ENCODE measurements at places on chromosomes 2 and 18.

DNA sequence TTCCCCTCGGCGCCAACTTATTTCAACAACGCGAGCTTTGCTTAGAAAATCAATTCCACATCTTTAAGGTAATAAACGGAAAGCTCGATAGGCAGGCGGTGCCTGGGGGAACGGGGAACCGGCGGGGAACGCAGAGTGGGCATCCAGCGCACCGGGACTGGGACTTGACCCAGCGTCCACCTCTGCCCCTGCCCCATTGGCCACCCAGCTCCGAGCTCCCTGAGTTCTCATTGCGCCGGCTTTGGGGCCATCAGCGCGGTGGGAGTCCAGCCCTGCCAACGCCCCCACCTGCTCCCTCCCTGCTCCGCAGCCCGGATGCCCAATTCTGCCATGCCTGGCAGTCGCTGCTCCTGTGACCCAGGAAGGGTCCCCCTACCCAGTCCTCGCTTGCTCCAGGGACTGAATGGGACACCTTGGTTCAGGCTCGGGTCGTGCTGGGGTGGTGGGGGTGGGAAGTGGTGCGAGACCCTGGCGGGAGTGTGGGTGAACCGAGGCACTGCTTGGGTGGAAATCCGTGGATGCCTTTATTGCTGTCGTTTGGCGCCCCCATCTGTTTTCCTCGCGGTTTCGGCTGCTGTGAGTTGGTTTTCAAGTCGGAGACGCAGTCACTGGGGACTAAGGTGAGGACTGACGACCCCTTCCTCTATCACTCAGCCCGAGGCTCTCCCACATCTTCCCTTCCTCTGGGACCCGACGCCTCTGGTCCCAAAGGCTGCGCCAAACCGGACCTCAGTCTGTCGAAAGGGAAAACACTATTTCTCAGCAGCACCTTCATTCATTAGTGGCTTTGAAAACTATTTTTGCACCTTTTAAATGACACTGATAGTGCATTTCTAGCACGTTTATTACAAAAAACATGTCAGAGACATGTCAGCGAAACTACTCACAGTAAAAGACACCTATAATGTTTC is 2.4 kb upstream of the EVX2 start:
- no peak for DNase-seq

GRCh38 chr2:129459200-129459876 is 520.1 kb upstream of the RAB6C start:
- no peak for DNase-seq

DNA sequence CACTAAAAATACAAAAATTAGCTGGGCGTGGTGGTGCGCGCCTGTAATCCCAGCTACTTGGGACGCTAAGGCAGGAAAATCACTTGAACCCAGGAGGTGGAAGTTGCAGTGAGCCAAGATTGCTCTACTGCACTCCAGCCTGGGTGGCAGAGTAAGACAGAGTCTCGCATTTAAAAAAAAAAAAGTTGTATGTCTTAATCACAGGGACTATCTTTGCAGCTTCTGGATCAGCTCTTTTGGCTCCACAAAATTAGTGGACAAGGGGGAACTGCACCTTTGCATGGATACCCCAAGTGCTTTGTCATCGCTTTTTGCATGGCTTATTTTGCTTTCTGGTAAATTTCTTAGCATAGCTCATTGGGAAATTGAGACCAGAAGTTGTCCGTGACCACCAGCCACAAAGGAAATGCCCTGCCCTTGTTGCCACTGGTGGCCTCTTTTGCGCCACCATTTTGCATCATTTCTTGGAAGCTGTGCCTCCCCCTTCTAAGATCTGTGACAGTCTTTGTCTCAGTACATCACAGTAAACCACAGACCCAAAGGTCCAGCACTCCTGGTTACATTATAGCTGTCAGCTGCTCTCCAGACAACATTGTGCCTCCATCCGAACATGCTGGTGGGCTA is 43.9 kb upstream of the PCBP1 start:
- peak; percentile 4 for DNase-seq

- DNase-seq = no peak
Measured at GRCh38 chr18:40984856-40985255, 970.2 kb upstream of the PIK3C3 start.

DNA sequence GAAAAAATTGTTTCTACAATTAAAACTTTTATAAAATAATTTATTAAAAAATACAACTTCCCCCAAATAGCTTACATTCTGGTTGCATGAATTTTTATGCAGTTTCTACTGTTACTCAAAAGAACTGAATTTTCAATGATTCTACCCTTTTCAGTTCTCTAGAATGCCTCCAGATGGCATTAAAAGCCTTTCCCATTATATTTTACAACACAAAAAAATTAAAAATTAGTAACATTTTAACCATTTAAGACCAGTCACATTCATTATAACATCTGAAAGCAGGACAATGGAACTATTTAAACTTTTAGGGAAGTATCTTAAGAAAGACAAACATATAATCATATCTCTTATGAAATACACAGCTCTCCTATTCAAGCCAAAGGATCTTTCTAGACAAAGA is 236.0 kb upstream of the REV1 start:
- DNase-seq = no peak

DNA sequence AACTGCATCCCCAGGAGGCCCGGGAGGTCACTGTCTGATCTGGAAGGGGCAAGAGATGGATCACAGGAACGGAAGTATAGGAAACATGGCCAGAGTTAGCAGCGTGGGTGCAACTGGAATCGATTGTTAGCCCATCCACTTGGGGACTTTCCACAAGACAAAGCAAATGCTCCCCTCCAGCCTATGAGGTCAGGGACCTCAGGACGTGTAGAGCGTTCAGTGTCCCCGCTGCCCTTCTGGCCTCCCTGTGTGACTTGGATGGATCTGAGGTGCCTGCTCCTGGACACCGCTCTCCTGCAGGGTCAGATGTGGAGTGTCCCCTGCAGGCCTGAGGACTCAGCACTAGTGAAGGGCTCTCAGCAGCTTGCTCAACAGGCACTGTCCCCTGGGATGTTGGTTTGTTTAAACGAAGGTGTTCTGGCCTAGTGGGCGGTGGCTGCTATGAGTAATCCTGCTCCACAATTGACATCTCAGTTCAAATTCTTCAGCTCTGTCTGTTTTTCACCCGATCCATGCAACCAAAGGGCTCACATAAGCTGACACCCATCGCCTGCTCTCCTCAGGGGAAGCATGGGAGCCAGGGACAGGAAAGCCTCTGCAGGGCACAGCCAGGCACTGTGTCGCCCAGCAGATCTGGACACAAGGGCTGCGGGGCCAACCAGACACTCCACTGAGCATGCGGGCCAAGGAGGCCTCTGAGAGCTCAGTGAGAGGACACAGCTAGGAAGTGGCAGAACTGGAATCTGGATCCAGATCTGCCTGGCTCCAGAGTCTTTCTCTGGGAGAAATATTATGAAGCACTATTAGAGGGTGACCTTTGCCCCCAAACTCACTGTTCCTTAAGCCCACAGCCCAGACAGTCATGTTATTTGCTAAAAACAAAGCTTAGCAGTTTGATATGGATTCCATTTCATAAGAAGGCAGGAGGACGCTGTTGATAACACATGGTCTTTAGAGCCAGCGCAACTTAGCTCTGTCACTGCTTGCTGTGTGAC is 78.5 kb downstream of the RHOB start:
- DNase-seq = no peak

GRCh38 chr2:74562126-74562775 is 7.7 kb downstream of the DOK1 start:
- no peak for DNase-seq

- no peak for DNase-seq
Measured at GRCh38 chr2:36513661-36514060, 84.3 kb downstream of the FEZ2 start.

- no peak for DNase-seq
Measured at GRCh38 chr18:8139891-8140406, 469.3 kb upstream of the RAB12 start.

DNA sequence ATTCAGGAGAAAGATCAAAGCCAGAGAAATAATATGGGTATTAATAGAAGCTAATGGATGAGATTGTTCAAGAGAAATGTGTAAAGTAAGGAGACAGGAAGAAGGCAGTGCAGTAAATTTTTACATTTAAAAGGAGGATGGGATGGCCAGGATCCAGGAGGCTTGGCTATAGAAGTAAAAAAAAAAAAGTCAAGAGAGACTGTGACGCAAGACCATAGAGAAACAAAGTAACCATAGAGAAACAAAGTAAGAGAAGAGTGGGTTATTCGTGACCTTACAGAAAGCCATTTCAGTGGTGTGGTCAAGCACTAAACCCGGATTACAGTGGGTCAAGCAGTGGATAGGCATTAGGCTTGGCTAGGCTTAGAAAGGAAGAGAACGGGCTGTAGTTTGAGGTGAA is 10.5 kb upstream of the FAM171B start:
- no peak for DNase-seq

DNA sequence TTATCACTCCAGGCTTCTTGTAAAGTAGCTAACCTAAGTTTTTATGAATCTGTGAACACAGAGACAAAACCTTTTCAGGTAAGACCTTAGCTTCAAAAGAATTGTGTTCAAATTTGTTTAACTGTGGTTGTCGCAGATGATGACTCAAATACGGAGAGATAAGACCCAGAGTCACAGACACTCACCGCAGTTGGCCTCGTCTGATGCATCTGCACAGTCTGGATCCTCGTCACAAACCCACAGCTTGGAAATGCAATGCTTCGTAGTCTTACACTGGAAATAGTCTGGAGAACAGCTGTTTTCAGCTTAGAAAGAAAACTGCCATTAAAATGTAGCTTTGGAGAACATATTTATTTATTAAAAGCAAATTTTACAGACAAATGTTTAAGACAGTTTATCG is 1662.1 kb upstream of the NXPH2 start:
- no peak for DNase-seq

GRCh38 chr2:48874282-48874681 is 118.8 kb upstream of the LHCGR start:
- no peak for DNase-seq

- no peak for DNase-seq
Measured at GRCh38 chr2:16244966-16245320, 304.6 kb downstream of the MYCN start.

DNA sequence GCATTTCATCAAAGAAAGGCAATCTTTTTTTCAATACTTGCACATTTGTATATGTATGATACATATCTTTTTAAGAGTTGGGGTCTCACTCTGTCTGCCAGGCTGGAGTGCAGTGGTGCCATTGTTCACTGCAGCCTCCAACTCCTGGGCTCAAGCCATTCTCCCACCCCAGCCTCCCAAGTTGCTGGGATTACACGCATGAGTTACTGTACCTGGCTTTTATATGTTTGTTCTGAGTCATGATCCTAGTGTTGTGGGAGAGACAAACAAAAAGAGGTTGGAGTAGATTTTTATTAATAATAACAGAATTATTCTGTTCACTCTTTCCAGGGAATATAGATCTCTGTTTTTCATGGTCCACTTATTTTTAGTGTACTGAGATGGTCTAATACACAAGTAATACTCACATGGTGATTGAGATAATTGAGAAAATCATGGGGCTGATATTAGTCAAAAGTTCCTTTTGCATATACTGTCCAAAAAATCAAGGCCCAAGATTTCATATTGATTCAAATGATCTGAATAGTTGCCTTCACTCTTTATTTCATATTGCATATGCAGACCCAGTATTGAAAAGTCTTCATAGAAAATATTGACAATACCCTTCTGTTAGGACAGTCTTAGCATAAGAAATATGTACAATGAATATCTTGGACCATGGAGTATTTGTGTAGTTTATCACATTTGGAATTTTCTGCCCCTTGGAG is 138.3 kb downstream of the FMNL2 start:
- DNase-seq = no peak

DNA sequence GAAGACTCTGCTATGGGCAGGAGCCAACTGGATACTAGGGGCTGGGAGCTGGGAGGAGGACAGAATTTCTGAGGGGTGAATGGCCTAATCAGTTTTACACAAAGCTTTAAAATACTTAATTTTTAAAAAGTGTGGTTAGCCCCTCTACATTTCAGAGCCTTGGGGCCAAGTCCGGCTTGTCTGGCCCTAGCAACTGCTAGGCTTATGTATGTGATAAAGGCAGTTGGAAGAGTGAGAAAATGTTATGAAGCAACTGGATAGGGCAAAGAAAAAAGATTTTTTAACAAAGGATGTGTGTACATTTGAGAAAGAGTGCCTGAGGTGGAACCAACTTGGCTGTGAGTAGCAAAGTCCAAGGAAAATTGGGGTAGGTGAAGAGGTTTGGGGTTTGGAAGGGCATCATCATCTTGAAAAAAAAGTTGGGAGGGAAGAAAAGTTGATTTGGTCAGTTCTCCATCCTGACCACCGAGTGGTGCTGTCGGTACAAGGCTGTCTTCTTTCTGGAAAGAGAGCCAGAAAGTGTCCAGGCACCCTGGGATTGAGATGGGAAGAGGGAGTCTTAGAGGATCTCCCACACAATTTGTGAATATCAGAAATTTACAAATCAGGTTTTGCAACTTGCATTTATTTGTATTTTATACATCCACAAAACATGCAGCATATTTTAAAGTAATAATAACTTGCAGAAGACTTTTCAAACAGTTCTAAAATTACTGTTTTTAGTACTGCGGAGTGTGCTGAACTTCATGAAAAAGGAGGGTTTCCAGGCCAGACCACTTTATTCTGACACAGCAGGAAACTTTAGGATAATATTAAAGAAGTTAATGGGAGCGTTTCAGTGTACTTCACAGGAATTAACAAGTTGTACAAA is 10.5 kb upstream of the CDK15 start:
- no peak for DNase-seq

DNA sequence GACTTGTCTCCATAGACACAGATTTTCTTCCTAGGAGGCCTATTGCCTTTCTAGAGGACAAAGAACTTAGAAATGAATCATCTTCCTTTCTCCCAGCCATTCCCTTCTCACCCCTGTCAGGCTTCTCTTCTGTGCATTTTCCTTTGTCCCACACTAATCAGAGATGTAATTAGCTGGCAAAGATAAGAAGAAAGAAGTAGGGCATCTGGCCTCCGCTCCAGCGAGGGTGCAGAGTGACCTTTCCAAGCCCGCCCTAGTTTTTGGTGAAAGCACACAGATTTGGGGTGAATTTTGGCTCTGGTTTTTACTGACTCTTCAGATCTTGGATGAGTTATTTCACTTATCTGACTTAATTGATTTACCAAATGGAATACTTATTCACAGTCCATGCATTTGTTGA is 626.5 kb downstream of the ZEB2 start:
- DNase-seq = no peak

GRCh38 chr18:35623255-35623654 is 41.7 kb downstream of the GALNT1 start:
- DNase-seq = no peak

GRCh38 chr2:130981667-130982066 is 111.6 kb downstream of the FAM168B start:
- DNase-seq = no peak

DNA sequence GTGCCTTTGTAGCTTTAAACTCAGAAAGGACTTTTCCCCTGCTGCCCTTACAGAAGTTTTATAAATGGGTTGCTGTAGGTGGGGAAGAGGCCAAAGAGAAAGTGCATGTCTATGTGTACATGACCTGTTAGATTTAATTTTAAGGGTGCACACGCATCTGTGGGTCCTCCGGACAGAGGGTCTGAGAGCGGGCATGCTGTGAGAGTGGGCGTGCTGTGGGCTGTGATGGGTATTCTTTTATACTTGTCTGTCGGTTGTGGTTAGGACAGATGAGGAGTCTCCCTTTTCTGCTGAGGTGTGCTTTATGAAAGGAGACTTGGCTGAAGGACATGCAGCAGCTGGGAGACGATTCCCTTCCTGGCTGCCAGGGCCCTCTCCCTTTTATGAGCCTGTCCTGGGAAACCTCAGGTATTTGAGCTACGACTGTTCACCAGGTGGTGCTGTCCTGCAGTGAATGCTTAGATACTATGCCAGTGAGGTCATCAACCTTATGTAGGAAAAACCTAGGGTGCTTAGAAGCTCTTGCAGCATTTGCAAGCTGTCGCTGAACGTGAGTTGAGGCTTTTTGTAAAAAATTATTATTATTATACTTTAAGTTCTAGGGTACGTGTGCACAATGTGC is 67.5 kb downstream of the TANC1 start:
- no peak for DNase-seq
